NCI-H1694 treated with DMSO at 0.1 percent for 48 hours (cell line): ENCODE measurements at places on chromosomes 2 and 18.
A peak's percentile ranks its signal among the peaks of the same experiment; 100 is the strongest.

DNA sequence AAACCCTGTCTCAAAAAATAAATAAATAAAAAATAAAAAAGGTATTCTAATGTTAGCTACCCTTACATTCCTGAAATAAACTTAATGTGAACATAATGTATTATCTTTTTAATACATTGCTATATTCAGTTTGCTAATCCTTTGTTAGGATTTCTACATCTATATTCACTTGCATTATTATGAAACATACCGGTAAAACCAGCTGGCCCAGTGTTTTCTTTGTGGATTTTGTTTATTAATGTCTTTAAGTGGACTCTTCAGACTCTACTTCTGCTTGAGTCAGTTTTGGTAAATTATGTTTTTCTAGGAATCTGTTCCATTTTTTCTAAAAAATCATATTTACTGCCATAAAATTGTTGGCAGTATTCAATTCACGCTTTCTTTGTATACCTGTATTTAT, 34.5 kb downstream of the PTPN2 start:
- no peak for DNase-seq

DNA sequence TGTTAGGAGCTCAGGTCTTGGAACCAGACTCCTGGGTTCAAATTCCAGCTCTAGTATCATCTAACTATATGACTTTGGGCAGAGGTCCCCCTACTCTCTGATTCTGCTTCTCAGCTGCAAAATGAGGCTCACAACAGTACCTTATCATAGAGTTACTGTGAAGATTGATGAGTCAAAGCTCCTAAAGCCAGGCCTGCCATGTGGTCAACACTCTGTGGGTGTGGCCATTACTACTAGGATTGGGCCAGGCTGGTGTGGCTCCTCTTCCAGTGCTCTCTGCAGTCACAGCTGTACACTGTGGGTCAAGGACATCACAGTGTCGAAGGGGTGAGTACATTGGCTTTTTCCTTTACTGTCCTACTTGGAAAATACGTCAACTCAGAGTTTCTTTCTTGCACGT, 22.6 kb downstream of the CAPN13 start:
- DNase-seq = no peak

- DNase-seq = no peak
Observed at GRCh38 chr2:18829976-18830375, 240.6 kb upstream of the NT5C1B start.

- no peak for DNase-seq
Observed at GRCh38 chr18:80229363-80229762, 18.0 kb downstream of the PARD6G start.

DNA sequence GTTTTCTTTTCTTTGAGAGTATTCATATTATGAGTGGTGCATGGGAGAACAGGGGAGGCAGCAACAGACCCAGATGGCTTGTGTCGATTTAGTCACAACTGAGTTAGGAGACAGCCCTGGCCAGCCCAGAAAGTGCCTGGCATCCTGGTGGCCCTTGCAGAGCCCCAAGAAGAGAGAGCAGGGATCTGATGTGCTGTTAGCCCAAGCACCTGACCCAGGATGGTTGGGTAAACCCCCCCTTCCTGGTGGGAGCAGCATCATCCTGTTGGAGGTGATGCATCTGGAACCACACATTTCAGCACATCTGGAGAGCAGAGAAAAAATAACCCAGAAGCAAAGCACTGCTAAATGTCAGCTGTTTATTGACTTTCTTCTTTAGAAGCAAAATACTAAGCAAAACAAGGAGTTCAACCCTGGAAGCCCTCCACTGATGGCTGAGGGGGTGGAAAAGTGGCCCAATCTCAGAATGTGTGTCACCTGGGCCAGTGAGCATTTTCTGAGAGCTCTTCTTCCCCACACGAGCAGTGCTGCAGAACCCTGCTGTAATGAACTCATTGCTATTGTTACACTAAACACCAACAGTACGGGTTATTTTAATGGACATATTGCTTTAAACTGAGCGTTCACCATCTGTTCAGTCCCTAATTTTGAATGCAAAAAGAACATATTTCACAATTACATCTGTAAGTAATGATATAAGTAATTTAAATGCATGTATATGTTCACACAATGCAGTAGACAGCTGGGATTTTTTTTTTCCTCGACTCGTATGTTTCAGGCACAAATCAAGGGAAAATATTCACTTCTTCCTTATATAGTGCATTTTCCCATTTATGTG, 100.6 kb upstream of the SMIM21 start:
- DNase-seq = peak; percentile 49

- no peak for DNase-seq
Observed at GRCh38 chr2:100339823-100340222, 17.5 kb upstream of the LONRF2 start.

GRCh38 chr18:21117409-21118131, 6.0 kb upstream of the ROCK1 start:
- DNase-seq = no peak

- DNase-seq = no peak
Observed at GRCh38 chr2:26993768-26994167, 23.3 kb downstream of the MAPRE3 start.

- DNase-seq = no peak
Observed at GRCh38 chr2:84115173-84115857, 343.8 kb downstream of the SUCLG1 start.

GRCh38 chr2:15861898-15862297, 78.5 kb upstream of the MYCN start:
- DNase-seq = no peak

- DNase-seq = no peak
Observed at GRCh38 chr2:191081411-191082155, 67.6 kb upstream of the STAT1 start.

DNA sequence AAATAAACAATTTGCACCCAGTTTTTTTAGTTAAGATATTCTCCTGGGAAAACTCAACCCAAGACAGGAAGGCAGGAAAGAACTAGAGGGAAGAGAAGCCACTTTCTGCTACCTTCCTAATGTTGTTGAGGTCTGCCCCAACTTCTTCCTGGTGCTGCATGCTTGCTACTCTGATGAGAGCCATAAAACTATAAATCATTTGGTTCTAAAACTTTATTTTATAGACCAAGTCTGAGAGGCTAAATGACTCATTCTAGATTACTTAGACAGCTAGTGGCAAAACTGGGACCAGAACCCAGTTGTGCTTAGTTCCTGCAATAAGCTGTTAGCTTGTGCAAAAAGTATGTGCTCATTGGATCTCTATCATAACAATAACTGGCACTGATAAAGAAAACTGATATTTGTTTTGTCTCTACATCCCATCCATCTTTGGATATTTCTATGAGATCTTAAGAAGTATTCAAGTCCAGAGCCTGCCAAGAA, 344.9 kb upstream of the SLC14A2 start:
- no peak for DNase-seq

DNA sequence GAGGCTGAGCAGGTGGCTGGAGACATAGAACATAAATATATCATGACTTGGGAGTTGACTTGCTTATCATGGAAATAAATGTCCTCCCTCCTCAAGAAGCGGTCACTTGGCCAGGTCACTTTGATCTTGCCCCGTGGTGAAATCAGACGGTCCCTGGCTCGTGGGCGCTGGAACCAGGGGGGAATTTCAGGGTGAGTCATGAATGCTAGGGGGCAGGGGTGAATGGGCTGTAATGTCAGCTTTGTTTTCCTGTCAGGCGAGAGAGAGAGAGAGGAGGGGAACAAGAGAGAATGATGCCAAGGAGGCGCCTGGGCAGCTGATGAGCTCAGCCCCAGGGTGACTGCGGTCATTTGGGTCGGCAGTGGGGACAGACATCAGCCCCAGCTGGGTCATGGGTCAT, 47.7 kb downstream of the RRM2 start:
- no peak for DNase-seq

DNA sequence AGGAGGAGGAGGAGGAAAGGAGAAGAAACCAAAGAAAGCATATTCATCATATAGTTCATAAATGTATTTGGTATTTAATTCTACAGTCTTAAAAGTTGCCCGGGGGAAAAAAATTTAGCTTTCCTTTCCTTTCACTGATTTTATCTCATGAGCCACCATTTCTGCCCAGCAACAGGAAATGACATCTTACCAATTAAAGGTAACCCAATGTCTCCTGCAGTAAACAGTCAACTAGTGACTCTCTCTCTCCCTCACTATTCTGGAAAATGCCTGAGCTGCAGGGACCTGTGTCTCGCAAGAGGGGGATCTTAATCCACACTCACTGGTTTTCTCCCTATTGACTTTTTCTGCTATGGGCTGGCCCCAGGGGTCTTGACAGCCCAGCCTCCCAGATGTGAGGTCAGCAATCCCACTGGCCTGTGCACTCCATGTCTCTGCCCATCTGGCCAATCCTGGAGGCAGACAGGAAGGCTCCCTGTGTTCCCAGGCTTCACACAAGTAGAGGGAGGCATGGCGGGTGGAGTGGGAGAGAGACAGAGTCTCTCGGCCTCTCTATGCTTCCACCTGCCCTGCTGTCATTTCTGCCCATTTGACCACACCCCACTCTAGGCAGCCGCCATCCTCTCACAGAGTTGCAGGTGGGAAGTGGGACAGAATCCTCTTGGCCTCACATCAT, 85.4 kb upstream of the CABLES1 start:
- DNase-seq = no peak

DNA sequence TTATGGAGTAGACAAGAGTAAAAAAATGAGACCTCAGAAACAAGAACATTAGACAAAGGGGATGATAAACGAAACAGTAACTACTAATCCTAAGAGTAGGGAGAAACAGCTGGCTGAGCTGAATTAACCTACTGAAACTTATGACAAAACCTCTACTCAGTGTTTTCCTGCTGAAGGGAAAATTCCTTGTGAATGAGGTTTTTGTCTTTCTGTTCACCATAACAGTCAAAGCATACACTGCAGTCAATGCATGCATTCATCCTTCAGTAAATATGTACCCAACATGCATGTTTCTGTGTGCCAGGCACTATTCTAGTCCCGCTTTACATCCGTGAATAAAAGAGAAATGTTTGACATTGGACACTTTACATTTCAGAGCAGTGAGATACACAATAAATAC, 805.6 kb upstream of the KLHL29 start:
- no peak for DNase-seq

DNA sequence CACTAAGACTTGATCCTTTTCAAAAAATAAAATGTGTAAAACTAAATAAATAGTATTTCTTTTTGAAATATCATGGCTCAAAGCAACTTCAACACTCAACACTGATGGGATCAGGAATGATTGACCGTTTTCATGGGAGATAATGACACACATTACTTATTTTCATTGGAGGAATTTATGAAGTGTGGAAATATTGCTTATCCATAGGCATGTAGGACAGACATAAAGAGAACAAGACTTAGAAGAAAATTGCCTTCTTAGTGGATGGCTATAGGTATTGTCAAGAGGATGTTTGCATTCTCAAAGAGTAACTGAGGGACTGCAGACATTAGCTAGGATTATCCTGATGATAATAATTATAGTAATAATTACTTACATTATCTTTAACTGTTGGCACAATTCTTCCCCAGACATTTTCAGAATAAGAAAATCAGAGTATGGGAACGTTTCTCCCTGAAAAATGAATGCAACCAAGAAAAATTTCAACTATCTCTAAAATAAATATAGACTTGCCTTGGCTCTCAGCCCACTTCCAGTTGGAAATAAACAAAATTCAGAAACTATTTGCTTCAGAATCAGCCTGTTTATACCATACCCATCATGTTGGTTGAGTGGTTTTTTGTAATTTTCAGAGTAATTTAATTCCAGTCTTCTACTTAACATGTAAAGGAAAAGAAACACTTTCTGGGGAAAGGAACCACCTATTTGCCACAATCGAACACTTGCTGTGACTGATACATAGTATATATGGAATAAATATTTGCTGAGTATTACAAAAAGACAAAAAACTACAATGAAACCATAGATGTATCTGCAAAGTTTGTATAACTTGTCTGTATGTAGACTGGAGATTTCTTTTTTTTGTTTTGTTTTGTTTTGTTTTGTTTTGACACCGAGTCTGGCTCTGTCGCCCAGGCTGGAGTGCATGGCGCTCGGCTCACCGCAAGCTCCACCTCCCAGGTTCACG, 165.7 kb downstream of the TMX3 start:
- DNase-seq = no peak

DNA sequence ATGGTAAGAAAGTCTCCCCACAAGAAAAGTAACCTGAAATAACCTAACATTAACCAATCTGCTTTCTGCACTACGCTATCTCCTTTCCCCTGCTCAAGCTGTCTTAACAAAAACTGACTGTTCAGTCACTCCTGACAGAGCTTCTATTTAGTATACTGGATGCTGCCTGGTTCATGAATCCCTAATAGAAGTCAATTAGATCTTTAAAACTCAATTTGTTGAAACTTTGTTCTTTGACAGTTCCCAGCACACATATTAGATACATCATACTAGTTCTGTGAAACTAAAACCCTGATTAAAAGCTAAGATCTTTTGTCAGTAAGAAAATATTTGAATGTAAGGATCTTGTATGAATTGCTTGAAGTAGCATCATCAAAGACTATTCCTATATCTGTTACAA, 287.4 kb downstream of the RBM43 start:
- DNase-seq = no peak

DNA sequence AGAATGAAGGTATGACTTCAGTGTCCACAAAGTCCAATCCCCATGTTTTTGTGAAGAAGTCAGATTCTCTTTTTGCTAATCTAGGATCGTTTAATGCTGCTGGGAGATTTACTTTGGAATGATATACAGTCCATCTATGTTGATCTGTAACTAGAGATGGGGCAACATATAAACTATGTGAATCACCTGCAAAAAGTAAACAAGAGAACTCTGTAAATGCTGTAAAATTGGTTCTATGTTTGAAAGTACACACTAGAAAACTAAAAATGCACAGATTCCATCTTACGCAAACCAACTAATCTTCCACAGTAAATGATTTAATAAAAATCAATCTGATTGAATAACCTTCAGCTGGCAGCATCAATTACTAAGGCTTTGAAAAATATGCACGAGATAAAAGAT, 37.5 kb downstream of the VPS54 start:
- no peak for DNase-seq

DNA sequence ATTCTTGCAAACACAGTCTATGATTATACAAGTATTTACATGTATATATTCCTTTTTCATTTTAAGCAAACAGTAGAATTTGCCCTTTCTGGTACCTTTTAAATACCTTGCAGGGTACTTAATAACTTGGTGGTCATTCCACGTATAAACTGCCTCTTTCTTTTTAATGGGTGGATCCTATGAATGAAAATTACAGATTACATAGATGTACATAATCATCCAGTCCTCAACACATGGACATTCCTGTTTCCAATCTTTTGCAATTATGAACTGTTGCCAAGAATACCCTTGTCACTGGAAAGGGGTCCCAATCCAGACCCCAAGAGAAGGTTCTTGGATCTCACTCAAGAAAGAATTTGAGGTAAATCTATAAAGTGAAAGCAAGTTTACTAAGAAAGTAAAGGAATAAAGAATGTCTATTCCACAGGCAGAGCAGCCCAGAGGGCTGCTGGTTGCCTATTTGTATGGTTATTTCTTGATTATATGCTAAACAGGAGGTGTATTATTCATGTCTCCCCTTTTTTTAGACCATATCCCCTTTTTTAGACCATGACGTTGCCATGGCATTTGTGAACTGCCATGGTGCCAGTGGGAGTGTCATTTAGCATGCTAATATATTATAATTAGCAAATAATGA, 7.7 kb upstream of the CCNT2 start:
- no peak for DNase-seq

GRCh38 chr18:35106845-35107148, 65.6 kb downstream of the MAPRE2 start:
- no peak for DNase-seq

GRCh38 chr2:221753401-221753800, 181.3 kb upstream of the EPHA4 start:
- DNase-seq = no peak
